Mucosa of descending colon (tissue), 3 donors: ENCODE measurements at places on chromosomes 16 and 17. TPM values are rescaled to one million over a fixed set of nuclear protein-coding genes. Genes with fewer than 3 reads are reported as not detected.
A peak's percentile ranks its signal among the peaks of the same experiment; 100 is the strongest.

Gene CFAP52
- total RNA-seq, result not detected

Gene TNFRSF12A
- 8.6 TPM for total RNA-seq

Gene KRTAP4-3
- total RNA-seq, result not detected

Gene CCR7
- 3.2 TPM for total RNA-seq

DNA sequence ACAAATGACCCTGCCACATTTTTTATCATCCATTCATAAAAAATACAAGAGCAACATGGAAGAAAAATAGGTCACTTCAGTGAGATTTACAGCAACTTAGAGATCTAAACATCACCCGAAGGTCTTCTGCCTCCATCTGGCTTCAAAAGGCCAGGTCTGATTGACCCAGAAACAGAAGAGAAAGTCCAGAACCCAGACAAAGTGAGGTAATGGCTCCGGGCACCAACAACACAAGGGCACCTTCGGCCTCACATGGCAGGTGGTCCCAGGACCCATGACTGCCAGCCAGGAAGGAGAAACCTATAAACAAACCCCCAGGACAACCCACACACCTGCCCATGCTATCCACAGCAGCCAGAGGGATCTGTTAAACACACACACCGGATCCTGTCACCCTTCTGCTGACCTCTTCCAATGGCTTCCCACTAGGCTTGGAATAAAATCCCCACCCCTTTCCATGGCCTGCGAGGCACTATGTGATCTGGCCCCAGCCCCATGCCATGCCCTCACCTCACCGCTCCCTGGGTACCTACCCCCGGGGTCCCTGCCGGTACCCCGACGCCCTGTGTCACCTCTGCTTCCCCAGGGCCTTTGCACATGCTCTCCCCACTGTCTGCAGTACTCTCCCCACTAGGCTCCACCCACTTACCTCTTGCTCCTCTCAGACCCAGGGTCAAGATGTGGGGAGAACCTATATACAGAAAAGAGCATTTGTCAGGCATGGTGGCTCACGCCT lies 149.1 kb downstream of the ZNF423 start:
- no peak for DNase-seq

- DNase-seq, result peak; percentile 58
These were observed 6.5 kb upstream of the TRAF4 start for GRCh38 chr17:28737316-28737715.

GRCh38 chr17:46001390-46002310 lies 2.6 kb downstream of the STH start:
- no peak for DNase-seq

DNA sequence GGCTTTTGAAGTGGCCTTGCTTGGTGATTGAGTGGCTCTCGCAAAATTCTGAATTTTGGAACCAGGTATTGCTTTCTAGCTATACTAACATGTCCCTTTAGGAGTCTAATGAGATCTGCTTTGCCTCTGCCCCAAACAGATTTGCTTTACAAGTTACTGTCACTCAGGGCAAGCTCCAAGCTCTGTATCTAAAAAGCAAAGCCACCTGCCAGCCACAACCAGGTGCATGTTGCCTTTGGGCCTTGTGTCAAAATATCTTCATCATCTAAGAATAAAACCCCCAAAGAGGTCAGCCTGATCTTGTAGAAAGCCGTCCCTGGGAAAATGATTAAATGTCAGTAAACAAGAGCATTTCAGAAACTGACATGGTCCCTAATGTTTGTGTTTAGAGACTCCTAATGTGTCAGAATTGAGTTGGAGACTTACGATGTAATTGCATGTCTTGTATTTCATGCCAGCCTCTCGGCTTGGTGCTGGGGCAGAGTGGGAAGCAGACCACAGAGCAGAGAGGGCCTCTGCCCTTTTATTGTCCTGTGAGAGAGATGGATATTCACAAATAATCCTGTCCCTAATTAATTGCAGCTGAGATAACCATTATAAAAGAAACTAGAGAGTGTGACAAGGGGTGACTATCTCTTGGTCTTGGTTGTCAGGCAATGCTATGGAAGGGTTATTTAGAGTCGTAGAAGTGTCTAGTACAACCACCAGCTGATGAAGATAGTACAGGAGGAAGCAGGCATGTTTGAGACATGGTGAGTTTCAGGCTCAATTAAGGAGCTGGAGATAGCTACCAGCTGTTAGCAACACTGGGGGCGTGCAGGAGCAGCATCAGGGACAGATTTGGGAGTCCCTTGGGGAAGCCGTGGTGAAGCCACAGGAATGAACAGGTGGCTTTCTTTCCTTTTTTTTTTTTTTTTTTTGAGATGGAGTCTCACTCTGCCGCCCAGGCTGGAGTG lies 90.7 kb downstream of the PITPNC1 start:
- DNase-seq, result no peak

DNA sequence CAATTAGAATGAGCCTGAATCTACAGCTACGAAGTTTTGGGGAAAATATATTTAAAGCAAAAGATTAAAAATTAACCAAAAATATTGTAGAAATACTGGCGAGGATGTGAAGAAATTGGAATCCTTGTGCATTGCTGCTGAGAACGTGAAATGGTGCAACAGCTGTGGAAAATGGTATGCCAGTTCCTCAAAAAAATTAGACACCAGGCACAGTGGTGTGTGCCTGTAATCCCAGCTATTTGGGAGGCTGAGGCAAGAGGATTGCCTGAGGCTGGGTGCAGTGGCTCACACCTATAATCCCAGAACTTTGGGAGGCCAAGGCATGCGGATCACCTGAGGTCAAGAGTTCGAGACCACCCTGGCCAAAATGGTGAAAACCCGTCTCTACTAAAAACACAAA lies 119.9 kb upstream of the TMEM97 start:
- no peak for DNase-seq

GRCh38 chr17:79960788-79961522 lies 74.7 kb downstream of the TBC1D16 start:
- DNase-seq, result no peak

- no peak for DNase-seq
These were observed 74.0 kb upstream of the HLF start for GRCh38 chr17:55190748-55191147.

DNA sequence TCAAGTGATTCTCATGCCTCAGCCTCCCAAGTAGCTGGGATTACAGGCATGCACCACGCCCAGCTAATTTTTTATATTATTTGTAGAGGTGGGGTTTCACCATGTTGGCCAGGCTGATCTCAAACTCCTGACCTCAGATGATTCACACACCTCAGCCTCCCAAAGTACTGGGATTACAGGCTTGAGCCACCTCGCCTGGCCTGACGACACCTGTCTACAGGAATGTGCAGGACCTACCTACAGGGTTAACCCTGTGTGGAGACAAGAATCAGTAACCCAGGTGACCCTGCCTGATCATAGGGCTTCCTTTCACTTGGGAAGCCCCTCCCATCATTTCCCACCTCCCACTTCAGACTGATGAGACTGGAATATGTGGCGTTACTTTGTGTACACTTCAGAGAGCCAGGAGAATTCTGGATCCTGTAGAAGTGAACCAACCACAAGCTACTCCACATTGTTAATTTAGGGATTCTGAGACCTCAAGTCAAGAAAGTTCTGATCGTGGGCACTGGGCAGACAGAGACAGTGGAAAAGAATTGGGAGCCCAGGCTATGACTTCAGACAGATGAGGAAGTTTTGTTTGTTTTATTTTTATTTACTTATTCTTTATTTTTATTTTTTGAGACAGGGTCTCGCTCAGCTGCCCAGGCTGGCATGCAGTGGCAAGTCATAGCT lies 5.7 kb upstream of the MILR1 start:
- no peak for DNase-seq

- no peak for DNase-seq
These were observed 20.2 kb upstream of the GNG13 start for GRCh38 chr16:820748-821147.
